ENCODE measurements at places on chromosomes 7 and 10.

- no peak for DNase-seq
Measured at GRCh38 chr7:158745057-158745715, 40.6 kb upstream of the NCAPG2 start.

GRCh38 chr10:12981570-12981969 is 19.9 kb downstream of the CCDC3 start:
- DNase-seq: no peak

- no peak for DNase-seq
Measured at GRCh38 chr10:32976338-32976737, 18.3 kb upstream of the ITGB1 start.

- no peak for DNase-seq
Measured at GRCh38 chr7:41867639-41868280, 164.9 kb upstream of the INHBA start.

DNA sequence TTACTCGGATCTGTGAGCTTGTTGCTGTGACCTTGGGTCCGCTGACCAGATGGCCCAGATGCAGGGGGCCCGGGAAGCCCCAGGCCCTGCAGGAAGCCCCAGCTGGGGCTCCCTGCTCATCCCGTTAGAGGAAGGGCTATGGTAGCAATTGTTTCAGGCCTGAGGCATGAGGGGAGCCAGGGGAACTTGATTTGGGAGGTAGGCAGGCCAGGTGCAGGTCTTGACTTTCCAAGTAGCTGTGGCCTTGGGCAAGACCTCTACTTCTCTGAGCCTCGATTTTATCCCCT is 55.0 kb upstream of the CXCL12 start:
- DNase-seq: no peak

DNA sequence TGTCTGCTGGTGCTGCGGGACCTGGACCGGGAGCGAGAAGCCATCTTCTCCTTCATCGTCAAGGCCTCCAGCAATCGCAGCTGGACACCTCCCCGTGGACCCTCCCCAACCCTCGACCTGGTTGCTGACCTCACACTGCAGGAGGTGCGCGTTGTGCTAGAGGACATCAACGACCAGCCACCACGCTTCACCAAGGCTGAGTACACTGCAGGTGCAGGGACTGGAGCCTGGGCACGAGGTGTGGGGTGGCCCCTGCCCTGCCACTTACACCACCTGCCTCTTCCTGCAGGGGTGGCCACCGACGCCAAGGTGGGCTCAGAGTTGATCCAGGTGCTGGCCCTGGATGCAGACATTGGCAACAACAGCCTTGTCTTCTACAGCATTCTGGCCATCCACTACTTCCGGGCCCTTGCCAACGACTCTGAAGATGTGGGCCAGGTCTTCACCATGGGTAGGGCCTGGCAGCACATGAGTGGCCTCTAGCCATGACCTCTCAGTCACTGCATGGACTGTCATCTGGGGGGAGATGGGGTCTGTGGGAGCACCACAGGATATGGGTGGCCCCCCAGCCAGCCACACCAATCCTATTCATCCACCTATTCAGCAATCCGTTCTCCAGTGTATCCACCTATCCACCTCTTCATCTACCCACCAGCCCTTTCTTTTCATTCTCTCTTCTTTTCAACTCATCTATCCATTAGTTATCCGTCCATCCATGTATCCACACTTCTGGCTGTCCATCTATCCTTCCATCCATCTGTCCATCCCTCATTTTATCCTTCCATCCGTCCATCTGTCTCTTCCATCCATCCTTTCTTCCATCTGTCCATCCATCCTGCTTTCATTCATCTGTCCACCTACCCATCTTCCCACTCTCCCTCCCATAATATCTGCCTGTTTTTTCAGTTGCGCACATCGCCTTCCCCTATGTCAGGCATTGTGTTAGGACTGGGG is 34.5 kb upstream of the VSIR start:
- DNase-seq: no peak

DNA sequence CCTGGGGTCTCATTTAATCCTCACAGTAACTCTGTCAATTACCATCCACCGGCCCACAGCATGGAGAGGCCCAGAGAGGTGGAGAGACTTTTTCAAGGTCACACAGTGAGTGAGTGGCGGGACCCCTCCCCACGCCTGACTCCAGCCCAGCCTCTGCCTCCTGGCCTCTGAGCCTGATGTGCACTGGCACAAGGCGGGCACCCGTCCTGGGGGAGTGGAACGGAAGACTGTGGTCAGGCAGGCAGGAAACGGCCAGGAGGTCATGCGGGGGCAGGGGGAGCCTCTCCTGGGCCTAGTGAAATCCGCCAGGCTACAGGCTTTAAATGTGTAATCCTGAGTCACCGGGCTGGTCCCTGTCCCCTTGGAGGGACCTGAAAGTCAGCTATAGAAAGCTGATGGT is 32.2 kb downstream of the ZCCHC24 start:
- DNase-seq: no peak

- no peak for DNase-seq
Measured at GRCh38 chr10:61785473-61786105, 115.9 kb upstream of the ARID5B start.

- no peak for DNase-seq
Measured at GRCh38 chr7:20797462-20798080, 10.9 kb upstream of the SP8 start.
